Stimulated activated CD4-positive, alpha-beta T cell treated with anti-CD3 and anti-CD28 coated beads, Interleukin-15, amount 100 ng/mL, for 1 hour (primary cell): ENCODE measurements at places on chromosomes 1 and 21.

GRCh38 chr1:111876631-111877030, 112.8 kb downstream of the KCND3 start:
- DNase-seq: no peak

- no peak for DNase-seq
Observed at GRCh38 chr1:205914730-205915129, 28.5 kb downstream of the SLC26A9 start.

DNA sequence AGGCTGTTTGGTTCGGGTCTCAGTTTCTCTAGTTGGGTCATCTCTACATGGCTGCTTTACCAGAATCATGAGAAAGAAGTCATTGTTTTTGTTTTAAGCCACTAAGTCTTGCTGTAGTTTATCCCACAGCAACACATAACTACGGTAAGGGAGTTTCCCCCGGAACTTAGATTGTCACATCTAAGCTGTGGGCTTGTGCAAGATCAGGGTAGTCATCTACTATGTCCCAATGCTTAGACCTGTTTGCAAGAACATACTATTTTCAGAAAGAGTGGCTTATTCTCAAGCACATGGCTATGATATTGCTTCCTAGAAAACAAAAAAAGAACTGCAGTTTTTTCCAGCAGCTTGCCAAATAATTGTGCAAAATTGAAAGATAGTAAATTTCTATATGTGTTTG, 18.0 kb upstream of the OLIG2 start:
- DNase-seq: no peak

DNA sequence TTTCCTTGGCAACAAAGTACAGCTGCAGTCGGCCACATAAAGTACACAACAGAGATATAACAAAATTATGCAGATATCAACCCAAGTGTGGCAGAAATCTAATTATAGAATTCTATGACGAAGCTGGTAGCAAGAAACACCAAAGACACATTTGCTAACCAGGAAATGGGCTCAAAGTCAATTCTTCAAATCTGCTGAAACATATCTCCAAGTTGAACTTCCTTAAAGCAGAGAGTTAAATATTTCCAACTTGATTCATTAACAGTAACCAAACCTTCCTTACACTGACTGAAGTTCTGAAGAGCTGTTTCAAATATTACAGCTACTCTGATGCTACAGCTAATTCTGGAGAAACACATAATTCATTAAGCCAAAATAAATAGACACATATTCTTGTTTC, 67.6 kb upstream of the SDC3 start:
- DNase-seq: no peak

DNA sequence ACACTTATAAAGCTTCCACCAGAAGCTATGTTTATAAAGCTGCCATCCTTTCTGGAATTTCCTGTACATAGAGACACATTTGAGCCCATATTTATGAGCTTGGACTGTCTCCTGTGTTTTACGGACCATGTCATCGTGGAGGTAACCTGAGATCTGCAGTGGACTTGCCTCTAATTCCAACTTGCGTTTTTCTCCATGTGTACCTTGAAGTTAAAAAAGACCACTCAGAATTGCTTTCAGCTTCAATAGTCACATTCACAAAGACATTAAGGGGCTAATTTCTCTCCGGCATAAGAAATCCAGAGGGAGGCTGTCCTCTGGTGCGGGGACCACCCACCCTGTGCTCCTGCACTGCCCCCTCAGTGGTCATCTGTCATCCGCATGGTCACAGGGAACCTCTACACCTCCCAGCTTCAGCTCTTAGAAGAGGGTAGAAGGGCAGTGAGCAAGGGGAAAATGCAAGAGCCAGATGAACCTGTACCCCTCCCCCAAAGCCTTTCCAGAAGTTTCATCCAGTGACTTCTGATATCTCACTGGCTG, 521.4 kb upstream of the CAMK1G start:
- DNase-seq: no peak

DNA sequence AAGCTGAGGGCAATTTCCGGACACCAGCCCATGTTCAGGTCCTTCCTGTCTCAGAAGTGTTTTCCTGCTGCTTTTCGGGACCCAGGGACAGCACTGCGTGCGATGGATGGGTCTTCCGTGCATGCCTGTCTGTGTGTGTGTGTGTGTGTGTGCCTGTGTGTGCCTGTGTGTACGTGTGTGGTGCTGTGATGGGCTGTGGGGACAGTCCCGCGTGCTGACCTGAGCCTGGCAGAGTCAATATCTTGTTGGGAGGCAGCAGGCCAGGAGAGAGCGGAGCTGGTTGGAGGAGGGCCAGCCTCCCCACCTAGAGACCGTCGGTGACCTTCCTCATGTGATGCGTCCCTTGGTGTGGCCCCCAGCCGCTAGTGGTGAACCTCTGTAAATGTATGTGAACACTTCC, 13.7 kb downstream of the SKI start:
- DNase-seq: no peak
